Left lung (tissue), 14 donors: ENCODE measurements at places on chromosomes 4 and X.

- no peak for DNase-seq
Observed at GRCh38 chr4:7153711-7154110, 38.6 kb upstream of the SORCS2 start.

DNA sequence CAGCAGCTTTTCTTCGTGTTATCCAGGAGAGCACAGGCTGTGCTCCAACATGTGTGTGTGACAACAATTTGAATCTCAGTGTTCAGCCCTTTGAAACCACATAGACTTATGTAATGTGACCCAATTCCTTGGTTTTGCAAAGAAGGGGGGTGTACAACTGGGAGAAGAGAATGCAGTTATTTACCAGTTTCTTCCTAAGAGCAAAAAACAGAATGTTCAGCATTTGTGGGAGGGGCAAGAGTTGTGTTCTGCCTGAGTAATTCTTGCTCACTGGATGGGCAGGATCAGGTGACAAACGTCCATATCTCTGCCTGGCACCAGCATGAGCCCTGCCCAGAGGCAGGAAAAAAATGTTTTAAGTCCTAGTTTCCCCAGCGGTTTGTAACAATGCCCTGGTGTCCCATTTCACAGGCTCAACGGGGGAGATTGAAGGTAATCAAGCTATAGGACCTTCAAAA lies 72.0 kb downstream of the PRPS1 start:
- no peak for DNase-seq

- no peak for DNase-seq
Observed at GRCh38 chr4:8015512-8015911, 75.9 kb upstream of the AFAP1 start.

GRCh38 chr4:123624959-123625358 lies 228.4 kb downstream of the SPRY1 start:
- DNase-seq: no peak

DNA sequence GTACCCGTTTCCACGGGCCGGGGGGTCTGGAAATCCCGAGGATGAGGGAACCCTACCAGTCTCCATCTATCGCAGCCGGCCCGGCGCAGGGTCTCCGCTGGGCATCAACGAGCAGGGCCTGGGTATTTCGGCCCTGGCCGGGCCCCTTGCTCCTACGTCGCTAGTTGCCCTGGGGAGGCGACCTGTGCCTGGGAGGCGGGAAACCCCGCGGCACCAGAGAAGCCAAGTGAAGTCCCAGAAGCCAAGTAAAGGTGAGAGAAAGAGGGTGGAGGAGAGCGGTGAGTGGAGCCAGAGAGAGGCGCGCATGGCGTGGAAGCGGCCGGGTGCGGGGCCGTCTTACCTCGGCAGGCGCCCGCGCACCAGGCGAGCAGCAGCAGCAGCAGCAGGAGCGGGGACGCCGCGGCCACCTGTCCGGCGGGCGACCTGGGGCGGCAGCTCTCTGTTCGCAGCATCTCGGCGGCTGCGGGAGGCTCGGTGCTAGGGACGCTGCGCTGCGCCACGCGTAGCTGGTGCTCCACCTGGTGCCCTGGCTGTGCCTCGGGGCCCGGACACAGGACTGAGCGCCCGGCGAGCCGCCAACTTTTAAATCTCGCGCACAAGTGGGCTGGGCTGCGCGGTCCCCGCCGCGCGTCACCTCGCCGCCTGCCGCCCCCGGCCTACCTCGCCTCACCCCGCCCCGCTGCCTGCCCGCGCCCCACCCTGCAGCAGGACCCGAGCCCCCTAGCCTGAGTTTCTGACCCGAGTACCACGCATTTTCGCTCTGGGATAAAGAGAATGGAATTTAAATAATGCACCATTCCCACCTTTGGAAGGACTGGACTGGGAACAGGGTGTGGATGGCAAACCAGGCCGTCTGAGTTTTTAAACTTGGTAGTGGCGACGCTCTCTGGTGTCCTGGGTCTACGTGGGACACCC lies at the start of gene NMU:
Gene NMU, minus strand, starts transcription at position 558 of the 915 bp plus-strand sequence. Its CDS starts 106 bp downstream, at position 452.
- peak; percentile 45 for DNase-seq

DNA sequence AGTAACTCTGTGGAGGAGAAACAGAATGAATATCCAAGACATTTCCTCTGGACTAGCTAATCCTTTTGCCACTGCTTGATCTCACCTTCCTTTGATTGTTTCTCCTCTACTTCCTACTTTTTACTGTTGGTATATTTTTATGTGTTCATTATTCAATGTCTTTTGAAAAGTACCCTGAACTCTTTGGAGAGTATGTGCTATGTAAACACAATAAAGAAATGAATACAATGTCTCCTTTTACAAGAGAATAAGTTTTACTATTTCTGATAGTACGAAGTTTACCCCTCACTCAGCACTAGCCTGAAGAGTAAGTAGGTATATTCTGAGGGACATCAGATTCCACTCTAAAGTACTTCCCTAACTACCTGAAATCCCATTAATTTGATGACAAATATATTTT lies 19.9 kb downstream of the CLDN2 start:
- no peak for DNase-seq

DNA sequence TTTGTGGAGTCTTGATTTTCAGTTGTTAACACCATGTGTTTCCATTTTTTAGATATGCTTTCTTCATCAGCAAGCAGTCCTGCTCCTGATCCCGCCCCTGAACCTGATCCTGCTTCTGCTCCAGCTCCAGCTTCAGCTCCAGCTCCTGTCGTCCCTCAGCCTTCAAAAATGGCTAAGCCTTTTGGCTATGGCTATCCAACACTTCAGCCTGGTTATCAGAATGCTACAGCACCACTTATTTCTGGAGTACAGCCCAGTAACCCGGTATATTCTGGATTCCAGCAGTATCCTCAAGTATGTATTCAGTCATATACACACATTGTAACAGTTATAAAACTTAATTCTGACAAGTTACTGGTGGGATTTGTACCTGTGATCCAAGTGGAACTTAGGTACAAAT lies 60.9 kb downstream of the SEC24B start:
- DNase-seq: no peak
